Activated T-cell treated with anti-CD3 and anti-CD28 coated beads for 48 hours (primary cell): ENCODE measurements at places on chromosomes 2 and 18.

- DNase-seq = no peak
These were observed 36.1 kb downstream of the RIT2 start for GRCh38 chr18:43079422-43079821.

DNA sequence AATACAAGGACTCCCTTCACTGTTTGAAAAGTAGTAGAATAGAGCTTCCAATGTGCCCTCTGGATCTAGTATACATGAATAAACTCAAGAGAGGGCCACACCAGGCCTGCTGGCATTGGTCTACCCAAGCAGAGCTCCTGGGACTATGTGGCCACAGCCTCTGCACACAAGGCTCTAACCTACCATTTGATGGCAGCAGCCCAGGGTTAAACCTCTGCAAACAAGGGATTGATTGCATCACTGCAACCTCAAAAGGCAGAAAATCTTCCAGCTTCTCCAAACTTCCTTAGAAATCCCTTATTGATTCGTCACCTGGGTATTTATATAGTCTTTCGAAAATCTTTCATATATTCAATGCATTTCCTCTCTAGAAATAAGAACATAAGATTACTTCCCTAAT lies 147.6 kb upstream of the SETBP1 start:
- no peak for DNase-seq

DNA sequence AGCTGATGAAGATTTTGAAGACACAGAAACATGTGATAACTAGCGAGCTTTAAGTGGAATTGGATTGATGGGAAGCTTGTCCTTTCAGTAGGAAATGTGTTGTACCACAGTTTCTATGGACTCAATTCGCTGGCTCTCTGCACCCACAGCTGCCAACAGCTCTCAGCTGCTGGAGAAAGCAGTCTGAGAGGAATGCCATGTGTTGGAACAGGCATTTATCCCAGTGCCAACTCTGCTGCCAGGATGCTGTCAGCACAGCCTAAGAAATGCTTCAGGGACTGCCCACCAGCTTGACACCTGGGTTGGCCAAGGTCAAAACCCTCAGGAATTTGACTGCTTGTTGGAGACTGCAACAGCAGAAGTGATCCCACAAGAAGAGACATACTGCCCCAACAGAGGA lies 193.0 kb upstream of the THSD7B start:
- DNase-seq = no peak

DNA sequence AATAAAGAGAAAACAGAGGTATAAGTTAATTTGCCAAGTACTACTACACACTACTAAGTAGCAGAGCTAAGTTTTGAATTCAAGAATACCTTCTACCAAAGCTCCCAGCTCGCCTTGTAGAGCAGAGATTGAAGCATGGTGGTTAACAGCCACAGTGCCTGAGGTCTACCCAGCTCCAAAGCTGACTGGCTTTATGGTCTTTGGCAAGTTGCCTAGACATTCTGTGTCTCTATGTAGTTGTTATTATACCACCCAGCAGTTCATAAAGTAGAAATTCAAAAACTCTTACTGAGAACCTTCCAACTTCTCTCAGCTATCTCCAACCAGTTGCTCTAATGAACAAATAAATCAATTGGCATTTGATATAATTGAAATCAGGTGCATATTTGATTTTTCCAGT lies 87.8 kb downstream of the PDE11A start:
- no peak for DNase-seq

- no peak for DNase-seq
These were observed 127.7 kb downstream of the CAPN13 start for GRCh38 chr2:30679426-30680088.

DNA sequence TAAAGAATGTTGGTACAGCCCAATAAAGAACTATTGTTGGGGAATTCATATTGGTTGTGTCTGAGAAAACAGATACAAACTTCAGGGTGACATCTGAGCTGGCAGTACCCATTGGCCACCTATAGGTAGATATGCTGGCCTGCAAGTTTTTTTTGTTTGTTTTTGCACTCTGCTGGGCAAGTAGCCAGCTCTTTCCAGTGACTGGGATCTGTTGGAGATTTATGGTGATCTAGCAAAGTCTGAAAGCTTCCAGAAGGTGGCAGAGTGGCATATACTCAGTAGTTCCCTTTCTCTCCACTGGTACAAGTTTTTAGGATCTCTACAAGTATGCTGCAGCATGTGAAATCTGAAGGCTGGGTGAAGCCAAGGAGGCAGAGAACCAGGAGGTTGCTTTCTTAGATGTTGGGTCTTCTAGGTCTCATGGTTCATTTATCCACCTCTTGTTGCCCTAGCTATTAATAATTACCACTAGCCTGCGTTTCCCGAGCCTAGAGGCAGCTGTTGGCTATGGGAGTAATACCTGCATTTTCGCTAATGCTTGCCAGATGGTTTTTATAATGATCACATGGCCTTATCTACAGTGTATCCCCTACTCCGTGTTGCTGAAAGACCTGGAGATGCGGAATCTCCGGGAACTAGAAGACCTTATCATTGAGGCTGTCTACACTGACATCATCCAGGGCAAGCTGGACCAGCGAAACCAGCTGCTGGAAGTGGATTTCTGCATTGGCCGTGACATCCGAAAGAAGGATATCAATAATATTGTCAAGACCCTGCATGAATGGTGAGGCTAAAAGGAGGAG lies 9.5 kb downstream of the COPS7B start:
- no peak for DNase-seq

- no peak for DNase-seq
These were observed 41.2 kb downstream of the CHRNA1 start for GRCh38 chr2:174722942-174723592.

GRCh38 chr18:45727068-45727467 lies 3.1 kb downstream of the SLC14A1 start:
- no peak for DNase-seq
